D341Med (cell line): ENCODE measurements at places on chromosomes 3 and 15.

DNA sequence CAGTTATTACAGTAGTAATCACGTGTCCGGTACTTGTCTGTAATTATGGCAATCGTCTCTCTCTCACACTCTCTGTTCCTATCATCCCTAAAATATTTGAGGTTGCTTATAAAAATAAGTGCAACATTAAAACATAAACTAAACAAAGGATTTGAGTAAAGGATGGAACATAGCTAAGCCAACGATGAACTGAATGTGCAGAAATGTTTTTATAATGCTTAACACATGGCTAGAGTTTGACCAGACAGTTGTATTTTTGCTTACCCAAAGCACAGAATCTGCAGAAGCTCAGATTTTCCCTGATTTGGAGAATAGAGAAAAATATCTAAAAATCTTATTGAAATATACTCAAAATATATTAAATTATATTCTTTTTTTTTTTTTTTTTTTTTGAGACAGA is 1030.9 kb downstream of the NAALADL2 start:
- no peak for DNase-seq

GRCh38 chr3:128853826-128854225 is 25.6 kb upstream of the ACAD9 start:
- no peak for DNase-seq

DNA sequence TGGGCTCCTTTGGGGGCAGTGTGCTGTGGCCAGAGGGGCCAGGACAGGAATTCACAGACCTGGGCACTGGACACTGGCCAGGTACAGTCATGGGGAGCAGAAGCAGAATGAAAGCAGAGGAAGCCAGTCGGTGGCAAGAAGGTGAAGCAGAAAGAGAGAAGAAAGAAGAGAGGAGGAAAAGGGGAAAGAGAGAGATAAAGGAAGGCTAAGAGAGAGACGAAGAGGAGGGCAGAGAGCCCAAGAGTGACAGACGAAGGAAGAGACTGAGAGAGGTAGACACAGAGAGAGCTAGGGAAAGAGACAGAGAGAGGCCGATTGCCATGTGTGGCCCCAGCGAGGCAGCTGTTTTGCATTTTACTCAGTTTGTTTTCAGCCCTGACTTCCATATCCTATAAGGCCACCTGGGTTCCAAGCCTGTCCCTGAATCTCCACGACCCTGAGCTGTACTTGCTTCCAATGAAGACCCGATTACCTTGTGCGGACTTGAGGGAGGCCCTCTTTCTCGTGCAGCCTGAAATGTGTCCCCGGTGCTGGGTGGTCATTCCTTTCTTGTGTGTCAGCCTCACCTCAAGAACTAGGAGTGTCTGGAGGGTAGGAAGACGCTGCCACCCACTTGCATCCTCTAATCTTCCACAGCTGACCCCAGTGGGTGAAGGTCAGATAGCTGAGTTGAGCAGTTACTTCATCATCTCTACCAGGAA is 73.9 kb downstream of the LSM3 start:
- no peak for DNase-seq

GRCh38 chr3:105791919-105792786 is 76.7 kb downstream of the CBLB start:
- no peak for DNase-seq

- no peak for DNase-seq
These were observed 190.8 kb downstream of the MBNL1 start for GRCh38 chr3:152459572-152459971.

DNA sequence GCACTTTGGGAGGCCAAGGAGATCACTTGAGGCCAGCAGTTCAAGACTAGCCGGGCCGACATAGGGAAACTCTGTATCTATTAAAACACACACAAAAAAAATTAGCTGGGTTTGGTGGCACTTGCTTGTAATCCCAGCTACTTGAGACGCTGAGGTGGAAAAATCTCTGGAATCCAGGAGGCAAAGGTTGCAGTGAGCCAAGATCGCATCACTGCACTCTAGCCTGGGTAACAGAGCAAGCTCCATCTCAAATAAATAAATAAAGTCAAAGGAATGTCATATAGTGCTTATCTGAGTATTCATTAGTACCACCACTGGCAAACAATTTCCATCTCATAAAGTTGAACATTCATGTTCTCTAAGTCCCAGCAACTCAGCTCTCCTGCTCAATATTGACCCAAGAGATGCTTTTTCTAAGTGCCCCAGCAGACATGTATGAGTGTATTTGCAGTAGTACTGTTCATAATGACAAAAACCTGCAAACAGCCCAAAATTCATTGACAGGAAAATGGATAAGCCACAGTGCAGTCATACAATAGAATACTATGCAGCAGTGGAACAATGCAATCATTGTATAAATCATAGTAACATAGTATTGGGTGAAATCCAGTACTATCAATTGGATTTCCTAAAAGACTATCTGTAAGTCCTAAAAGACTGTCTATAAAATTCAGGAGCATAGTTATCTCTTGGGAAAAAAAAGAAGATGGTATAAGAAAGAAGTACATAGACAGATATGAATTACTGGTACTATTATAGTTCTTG is 751.5 kb upstream of the LMCD1 start:
- no peak for DNase-seq

- peak; percentile 42 for DNase-seq
These were observed 868 bp downstream of the SATB1 start for GRCh38 chr3:18424213-18424728.

GRCh38 chr15:91970142-91970541 is 116.6 kb downstream of the SLCO3A1 start:
- DNase-seq, result no peak

DNA sequence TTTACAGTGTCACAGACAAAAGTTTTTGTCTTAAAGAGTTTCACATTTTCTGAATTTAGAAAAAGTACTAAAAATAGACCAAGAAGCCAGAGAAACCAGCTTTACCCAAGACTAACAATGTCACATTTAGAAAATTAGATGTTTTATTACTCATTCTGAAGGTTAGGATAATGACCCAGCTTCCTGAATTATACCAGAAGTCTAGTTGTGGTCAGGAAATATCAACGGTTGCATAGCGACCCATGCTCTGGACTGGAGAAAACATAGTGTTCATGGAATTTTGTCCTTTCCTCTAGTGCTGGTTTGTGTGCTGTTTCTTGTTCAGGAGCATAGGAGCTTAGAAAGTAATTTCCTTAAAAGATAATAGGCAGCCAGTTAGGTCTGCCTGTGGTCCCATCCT is 59.0 kb downstream of the DPPA2 start:
- no peak for DNase-seq

DNA sequence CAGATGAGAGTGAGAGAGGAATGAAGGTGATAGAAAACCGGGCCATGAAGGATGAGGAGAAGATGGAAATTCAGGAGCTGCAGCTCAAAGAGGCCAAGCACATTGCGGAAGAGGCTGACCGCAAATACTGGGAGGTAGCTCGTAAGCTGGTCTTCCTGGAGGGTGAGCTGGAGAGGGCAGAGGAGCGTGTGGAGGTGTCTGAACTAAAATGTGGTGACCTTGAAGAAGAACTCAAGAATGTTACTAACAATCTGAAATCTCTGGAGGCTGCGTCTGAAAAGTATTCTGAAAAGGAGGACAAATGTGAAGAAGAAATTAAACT is 88.9 kb downstream of the EOMES start:
- no peak for DNase-seq

DNA sequence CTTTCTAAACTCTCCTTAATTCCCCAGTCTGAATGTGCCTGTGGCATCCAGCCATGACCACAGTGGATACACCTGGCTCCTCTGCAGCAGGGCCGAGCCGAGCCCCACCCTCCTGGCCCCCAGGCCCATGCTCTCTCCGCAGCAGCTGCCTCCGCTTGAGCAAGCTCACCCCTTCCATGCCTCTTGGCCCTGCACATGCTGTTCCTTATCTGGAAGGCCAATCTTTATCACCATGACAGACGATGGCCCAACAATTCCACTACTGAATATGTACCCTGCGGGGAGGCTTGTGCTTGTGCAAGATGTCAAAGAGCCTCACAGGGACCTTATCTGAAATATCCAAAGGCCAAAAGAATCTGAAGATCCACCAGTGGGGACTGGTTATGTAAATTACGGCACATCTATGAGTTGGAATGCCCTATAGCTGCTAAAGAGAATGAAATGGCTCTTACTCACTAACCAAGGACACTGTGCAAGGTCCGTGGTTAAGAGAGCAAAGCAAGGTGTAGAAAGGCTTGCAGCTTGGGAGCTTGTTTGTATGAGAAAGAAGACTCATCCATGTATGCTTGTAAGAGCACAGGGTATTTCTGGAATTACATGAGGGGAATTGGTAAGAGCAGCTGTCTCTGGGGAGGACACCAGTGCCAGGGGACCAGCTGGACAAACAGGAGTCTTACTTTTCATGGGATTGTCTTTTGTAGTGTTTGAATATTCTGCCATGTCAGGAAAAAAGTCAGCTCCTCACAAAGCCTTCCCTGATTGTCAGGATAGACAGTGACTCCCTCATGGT is 55.2 kb downstream of the WNT7A start:
- DNase-seq, result no peak

DNA sequence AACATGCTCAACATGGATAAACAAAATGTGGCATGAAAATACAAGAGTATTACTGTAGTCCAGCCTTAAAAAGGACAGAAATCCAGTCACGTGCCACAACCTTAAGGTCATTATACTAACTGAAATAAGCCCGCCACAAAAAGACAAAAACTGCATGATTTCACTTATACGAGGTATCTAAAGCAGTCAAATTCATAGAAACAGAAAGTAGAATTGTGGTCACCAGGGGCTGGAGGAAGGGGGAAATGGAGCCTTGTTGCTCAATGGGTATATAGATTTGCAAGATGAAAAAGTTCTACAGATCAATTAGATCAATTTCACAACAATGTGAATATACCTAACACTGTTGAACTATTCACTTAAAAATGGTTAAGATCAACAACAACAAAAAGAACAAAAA is 7.4 kb downstream of the GLB1 start:
- no peak for DNase-seq

- no peak for DNase-seq
These were observed 233.1 kb downstream of the ROBO1 start for GRCh38 chr3:79534727-79535126.

DNA sequence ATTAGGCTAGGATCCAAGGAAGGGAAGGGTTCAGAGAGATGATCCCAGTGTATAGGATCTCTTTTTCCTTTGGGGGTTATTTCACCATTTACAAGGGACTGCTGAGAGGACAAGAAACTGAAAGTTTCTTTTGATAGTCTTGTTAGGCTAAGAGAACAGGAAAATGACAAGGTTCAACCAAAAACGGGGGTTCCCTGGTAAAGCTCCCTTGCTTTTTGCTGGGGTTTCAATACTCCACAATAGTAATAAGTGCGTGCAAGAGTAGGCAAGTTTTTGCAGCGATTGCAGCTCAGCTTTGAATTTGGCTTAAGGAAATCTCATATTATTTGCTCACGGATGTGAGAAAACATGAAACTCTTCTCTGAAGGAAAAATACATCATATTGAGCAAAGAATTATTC is 18.8 kb upstream of the SUSD5 start:
- no peak for DNase-seq

DNA sequence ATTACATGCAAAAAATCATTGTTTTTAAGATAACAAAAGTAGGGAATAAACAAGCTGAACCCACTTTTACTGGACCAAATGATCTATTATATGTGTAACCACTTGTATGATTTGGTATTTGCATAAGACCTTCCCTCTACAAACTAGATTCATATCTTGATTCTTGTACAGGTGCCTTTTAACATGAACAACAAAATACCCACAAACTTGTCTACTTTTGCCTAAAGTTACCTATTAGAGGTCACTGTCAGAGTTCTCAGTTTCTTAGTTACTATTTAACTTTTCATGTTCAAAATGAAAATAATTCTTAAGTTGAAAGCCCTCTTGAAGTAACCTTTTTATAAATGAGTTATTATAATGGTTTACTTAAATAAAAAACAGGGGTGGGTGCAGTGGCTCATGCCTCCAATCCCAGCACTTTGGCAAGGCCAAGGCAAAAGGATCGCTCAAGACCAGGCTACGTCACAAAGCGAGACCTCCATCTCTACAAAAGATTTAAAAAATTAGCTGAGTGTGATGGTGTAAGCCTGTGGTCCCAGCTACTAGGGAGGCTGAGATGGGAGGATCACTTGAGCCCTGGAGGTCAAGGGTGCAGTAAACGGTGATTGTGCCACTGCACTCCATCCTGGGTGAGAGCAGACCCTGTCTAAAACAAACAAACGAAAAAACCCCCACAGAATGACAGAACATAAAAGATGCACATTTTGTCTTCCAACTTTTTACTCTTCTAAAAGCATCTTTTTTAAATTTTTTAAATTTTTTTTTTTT is 16.0 kb downstream of the ACTR8 start:
- DNase-seq, result no peak

- DNase-seq, result no peak
These were observed 58.4 kb downstream of the SCAPER start for GRCh38 chr15:76846782-76847181.

DNA sequence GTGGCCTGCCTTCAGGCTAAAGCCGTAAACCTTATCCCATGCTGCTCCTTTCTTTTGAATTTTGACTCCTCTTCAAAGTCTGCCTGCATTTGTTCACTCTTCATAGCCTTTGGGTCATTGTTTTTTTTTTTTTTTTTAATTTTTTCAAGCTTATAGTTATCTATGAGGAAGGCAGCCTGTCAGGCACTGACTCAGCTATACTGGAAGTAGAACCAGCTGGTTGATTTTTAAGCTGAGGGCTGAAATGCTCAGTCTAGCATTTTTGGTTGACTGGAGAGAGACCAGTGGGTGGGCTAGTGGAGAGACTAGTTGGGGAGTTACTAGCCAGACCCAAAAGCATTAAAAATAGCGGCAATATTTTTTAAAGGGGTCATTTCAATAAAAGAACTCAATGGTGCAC is 44.1 kb downstream of the C3orf20 start:
- DNase-seq, result no peak

DNA sequence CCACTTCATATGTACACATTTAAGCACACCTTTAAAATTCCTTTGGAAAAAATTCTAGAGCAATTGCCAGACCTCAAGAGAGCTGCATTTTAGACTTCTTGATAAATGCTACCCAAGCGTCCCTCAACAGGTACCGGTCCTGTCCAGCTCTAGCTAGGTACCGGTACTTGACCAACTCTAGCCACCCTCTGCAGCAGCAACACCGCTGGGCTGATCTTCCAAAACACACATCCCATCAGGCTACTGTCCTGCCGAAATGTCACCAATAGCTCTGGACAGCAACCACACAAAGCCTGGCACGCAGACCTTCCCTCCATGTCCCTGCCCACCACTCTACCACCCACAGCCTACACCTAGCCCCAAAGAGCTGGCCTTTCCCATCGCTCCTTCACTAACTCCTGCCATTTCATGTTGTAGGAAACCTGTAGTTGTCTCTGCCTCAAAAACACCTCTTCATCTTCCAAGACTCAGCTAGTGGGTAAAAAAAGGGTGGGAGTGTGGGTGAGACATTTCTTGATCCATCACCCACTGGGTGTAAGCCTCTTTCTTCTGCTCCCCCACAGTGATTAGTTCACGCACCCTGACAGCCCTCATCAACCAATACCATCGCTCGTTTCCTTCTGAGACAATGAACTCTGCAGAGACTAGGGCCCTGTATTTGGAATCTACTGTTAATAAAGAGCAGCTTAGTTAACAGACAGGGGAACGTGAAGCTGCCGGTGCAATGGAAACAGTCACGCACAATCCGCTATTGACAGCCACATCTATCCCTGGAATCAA is 6.8 kb downstream of the CHSY1 start:
- DNase-seq, result no peak

GRCh38 chr3:10142707-10143560 is 1.4 kb downstream of the VHL start:
- DNase-seq, result peak; percentile 45
